ENCODE measurements at places on chromosomes 2 and 18.

- no peak for DNase-seq
Measured at GRCh38 chr18:7062236-7062635, 55.4 kb downstream of the LAMA1 start.

- no peak for DNase-seq
Measured at GRCh38 chr2:60531701-60532133, 21.7 kb downstream of the BCL11A start.

GRCh38 chr2:149679286-149679685, 91.7 kb upstream of the MMADHC start:
- DNase-seq, result no peak

GRCh38 chr2:20925265-20925889, 102.5 kb upstream of the LDAH start:
- DNase-seq, result no peak

GRCh38 chr2:111135910-111136297, 15.2 kb downstream of the BCL2L11 start:
- no peak for DNase-seq

DNA sequence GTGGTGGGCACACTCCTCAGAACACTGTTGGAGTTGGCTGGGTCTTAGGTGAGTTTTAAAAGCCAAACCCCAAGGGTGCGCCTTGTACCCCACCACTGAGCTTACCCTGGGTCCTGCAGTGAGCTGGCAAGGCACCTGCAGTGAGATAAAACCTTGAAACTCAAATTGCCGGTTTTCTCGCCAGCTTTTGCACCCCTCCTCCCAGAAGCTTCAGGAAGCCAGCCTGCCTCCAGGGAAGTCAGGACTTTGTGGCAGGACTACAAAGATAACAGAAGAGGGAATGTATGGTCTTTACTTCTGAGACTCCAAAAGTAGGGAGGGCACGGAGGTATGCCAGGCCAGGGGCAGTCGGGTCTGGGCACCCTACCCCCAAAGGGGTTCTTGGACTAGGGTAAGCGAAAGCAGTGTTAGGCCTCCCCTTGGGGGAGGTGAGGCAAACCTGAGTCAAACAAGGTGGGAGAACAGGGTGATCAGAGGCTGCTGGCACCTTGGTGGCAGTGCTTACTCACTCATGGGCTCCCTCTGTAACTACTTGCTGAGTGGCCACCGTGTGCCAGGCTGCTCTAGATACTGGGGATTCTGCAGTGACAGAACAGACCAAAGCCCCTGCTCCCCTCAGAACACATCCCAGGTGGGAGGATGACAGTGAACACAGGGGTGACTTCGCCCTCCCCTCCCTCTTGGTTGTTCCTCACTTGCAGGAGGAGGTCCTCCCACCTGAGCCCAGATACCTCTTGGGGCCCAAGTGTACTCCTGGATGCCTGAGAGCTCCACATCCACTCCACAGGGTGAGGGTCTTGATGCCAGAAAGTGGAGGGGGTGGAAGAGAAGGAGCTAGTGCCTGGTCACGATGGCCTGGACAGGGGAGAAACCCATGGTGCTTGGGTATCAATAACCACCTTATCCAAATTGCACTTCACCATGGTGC, 69.3 kb upstream of the RGPD5 start:
- no peak for DNase-seq

- no peak for DNase-seq
Measured at GRCh38 chr2:69505710-69506109, 68.5 kb upstream of the NFU1 start.

GRCh38 chr2:96342085-96342484, 6.5 kb downstream of the NCAPH start:
- DNase-seq, result no peak

GRCh38 chr2:199288424-199288823, 169.3 kb downstream of the SATB2 start:
- no peak for DNase-seq

DNA sequence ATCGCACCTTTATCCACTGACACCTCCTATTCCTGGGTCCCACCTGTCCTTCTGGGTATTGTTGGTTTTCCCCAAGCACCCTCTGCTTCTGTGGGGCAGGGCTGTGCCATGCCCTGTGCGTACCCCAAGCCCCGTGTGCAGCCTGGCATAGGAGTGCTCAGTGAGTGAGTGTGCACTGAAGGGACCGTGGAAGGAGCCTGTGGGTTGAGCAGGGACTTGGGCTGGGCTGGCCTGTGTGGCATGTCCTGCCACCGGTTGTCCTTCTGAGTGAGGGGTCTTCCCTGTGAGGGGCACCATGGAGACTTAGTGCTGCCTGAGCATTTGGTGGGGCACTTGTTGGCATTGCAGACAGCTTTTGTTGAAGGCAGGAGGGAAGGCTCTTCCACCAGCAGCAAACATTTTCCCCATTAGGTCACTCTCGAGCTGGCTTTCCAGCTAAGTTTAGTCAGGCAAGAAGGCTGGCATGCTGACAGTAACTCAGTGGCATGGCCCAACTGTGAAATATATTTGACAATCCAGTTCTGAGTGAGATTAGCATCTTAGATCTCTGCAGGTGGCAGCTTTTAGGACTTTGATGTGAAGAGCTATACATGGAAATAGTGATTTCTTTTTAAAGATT, 64.7 kb downstream of the LPIN1 start:
- no peak for DNase-seq

DNA sequence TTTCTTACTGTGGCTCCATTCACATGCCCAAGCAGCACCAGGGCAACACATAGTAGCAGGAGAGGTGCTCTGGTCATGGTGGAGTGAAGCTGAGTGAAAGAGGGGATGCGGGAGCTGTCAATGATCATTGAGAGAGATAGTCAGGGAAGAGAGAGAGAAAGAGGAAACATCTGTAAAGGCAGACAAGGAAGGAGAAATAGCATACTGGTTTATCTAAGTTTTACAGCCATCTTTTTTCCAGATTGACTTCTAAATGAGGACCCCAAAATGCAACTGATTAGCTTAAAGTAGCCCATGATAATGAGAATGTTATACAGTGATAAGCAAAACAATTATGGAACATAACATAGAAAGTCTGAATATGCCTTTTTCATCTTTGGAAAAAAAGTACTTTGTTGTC, at the start of gene C2orf66:
C2orf66 (minus strand) TSS at position 96 of the 400 bp plus-strand sequence; CDS start at position 77, 19 bp downstream.
- no peak for DNase-seq

DNA sequence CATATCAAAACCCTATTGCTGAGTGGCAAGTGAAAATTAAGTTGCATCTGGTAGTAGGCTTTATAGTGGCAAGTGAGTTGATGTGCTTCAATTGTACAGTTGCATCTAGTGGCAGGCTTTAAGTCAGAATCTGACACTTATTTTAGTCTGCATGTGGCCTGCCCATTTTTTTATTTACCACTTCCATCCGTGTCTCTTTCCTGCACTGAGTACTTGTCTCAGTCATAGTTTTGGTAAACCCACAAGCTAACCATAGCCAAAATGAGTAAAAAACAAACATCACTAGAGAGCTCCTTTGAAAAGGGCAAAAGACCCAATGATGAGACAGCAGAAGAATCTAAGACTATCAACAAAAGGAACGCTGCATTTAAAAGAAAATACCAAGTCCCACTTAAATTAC, 96.0 kb upstream of the CRACDL start:
- DNase-seq, result no peak

DNA sequence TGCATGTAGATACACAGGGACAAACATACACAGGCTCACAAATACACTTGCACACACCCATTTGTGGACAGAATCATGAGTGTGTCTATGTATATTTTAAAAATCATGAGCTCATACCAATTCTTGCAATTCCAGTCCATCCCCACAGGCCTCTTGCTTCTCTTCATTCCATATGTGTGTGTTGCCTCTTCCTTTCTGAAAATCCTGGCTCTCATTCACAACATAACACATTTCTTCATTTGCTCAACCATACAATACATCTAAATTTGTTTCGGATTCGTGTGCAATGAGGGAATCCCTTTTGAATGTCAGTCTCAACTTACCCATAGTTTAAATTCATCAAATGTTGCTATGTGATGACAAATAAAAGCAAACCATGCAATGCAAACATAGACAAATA, 51.4 kb downstream of the GNAL start:
- no peak for DNase-seq

GRCh38 chr2:215743066-215743465, 270.3 kb downstream of the MREG start:
- DNase-seq, result no peak
